ENCODE measurements at places on chromosomes 3 and 15.

DNA sequence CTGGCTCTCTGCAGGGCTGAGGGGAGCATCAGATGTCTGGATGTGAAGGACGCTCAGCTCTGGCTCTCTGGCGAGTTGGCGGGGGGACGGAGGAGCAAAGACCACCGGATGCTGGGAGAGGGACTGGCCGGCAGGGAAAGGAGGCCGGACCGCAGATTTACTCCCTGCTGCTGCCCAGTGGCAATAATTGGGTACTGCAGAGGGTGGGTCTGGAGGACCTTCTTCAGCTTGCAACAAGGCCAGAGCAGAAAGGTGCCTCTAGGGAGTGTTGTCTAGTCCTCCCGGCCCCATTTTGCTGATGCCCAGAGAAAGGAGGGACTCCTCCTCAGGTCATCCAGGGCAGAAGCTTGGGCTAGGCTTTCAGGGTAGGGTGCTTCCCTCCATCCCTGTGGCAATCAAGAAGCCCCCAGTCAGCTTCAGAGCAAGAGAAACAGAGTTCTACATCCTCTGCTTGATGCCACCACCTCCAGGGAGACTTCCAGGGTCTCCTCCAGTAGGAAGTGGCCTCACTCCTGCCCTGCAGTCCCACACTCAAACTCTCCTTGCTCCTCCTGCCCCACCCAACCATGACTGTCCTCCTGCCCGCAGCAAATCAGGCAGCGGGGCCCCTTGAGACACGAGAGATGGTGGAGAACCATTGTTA is 20.3 kb upstream of the CSPG4 start:
- DNase-seq, result peak; percentile 56

DNA sequence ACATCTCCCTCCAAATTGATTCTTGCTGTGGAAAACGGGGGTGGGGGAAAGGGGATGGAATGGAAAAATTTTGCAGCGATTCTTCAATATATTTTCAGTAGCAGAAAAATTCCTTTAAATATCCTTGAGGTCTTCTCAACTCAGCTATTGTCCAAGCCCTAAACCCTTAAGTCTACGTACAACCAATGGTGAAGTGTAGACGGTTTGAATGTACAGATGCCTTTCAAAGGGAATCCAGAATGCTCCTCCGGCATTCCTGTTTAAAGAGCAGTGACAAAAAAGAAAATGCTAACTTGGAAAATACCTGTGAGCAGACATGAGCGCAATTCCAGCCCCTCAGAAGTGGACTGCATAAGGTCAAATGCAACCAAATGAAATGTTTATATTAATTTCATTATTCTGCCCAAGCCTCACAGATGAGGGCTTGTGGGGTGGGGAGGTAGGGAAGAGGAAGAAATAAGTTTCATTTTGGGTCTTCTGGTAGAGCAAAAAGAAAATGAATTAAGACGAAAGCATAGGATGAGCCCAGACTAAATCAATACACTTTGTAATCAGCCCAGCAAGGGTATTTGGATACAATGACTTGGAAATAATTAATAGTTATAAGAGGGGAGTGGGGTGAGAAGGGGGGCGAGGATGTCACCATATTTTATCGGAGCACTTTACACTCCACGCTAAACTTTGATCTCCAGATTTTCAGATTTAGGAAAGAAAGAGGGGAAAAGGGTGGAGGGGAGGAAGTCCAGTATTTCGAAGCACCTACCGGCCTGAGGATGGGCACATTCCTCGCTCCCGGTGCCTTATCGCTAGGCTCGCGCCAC is 2.7 kb downstream of the FOXP1 start:
- no peak for DNase-seq

GRCh38 chr15:24676431-24676830 is 856 bp downstream of the NPAP1 start:
- no peak for DNase-seq

DNA sequence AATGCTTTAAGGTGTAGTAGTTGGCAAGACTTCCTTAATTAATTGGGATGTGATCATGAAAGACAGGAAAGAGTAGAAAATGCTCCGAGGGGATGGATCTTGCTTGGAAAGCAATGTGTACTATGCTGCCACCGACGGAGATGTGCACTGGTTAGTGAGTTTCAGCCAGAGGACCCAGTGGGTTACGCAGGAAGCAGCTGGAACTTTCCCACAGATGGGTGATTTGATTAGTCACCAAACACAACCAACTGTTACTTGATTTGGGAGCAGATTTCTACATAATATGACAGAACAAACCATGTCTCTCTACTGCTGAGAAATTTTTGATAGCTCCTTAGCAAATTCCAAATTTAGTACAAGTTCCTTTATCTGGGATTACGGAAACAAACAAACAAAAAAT is 245.4 kb upstream of the MCTP2 start:
- DNase-seq, result no peak

- DNase-seq, result no peak
Observed at GRCh38 chr3:138774529-138775253, 60.0 kb downstream of the PIK3CB start.

DNA sequence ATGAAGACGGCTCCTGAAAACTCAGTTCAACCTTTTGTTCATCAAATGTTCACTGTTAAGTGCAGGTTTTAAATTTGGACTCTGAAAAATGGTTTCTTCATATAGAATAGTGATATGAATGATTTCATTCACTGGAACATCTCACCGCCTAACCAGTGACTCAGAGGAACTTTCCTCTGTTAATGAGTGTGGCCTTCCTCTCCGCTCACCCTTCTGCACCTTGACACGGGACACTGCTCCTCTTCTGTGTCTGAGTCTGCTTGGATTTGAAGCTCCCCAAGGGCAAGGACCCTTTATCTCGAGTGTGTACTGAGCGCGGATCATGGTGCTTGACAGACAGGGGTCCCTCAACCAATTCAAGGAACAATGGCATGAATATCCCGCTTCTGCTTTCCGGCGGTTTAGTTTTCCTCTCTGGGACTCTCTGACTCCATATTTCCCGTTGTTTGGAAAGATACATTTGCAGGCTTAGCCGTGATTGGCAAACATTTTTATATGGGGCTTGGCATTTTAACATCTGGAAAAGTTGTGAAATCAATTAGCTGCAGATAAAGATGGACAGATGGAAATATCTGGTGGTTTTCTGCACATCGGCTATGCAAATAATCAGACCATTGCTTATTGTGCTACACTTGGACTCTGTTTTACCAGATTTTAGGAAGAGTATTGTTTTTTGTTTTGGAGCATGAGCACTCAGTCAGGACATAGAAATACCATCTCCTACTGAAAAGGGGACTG is 20.9 kb downstream of the KBTBD8 start:
- no peak for DNase-seq

- no peak for DNase-seq
Observed at GRCh38 chr15:82575335-82575734, 35.1 kb upstream of the RPS17 start.

- DNase-seq, result no peak
Observed at GRCh38 chr3:18732474-18732873, 307.3 kb upstream of the SATB1 start.

DNA sequence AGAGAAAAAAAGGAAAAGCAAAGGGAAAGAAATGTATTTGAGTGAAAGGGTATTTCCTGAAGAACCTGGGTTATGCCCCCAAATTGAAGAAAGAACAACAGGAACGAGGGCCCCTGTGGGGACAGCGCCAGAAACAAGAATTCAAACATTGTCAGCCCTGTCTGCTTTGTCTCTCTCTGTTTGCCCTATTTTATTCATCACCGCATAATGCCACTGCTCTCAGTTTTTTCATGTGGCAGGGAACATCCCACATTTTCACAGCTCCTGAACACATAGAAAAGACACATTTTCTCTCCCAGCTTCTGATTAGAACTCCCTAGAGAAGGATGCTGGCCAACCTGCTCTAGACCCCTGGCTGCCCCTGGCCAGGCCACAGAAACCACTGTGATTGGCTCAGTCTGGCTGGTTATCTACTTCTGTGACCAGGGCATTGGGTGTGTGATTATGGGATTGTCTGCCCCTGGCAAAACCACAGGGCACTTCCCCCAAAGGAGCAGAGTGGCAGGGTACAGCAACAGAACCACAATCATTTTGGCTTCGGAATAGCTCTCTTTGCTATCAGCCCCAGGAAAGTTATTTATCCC is 31.3 kb upstream of the CCDC54 start:
- no peak for DNase-seq

GRCh38 chr3:127488740-127489139 is 101.8 kb downstream of the TPRA1 start:
- no peak for DNase-seq

DNA sequence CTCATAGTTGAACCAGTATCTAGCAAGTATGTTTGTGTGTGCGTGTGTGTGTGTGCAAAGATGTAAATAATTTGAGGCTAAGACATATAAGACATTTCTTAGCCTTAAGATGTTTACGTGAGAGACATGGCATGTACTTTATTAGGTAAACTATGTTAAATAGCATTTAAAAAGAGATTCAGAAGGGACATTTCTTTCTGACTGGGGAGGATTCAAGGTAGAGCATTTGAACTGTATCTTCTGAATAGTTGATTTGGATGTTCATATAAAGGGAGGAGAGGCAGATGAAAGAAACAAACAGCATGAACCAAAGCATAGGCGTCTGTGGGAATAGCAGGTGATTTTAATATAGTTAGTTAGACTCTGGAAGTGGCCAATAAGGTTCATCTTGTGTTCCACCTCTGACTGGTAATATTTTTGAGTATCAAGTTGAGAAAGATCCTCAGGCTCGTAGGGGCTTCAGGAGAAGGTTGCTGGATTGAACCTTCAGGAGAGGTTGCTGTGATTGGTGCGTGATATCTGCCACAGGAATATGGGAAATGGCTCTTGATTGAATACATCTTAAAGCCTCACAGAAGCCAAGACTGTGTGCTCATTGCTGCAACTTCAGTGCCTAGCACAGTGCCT is 12.6 kb downstream of the NFKBIZ start:
- no peak for DNase-seq

DNA sequence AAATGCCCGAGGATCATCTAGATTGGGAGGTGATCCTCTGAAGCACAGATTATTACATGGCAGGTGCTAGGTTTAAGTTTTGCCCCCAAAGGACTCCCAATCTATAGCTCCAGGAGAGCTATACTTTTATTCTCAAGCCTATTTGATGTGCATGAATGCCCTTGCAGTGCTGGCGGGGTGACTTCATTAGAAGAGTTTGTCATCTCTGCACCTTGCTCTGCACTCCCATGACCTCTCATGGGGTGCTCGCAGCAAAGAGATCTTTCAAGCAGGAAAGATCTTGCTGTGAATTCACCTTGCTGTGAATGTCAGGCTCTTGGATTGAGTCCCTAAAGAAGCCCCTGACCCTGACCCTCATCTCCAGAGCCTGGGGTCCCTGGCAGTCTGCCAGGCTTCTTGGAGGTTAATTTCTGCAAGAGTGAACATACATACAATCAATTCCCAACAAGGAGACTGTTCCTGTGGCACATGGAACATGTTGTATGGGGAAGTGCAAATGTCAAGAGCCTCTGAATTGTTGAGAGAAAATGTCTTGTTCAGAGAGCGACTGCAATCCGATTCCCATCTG is 45.9 kb downstream of the FAM43A start:
- no peak for DNase-seq

- no peak for DNase-seq
Observed at GRCh38 chr15:101056366-101057334, 137.5 kb downstream of the LRRK1 start.

DNA sequence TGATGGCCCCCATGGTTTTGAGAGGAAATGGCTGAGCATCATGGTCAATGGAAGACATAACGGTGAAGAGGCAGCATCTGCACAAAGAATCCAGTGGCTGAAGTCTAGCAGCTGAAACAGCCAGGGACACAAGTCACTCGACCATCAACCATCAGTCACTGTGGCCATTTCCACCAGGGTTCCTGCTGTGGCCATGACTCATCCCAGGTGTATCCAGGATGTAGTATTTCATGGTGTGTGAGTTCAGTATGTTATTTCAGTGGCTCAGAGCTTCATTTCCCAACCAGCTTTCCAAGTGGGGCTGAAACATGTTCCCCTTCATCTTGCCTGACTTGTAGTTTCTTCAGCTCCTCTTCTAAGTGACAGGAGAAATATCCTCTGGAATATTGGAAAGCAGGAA is 47.8 kb upstream of the WNT5A start:
- DNase-seq, result no peak

DNA sequence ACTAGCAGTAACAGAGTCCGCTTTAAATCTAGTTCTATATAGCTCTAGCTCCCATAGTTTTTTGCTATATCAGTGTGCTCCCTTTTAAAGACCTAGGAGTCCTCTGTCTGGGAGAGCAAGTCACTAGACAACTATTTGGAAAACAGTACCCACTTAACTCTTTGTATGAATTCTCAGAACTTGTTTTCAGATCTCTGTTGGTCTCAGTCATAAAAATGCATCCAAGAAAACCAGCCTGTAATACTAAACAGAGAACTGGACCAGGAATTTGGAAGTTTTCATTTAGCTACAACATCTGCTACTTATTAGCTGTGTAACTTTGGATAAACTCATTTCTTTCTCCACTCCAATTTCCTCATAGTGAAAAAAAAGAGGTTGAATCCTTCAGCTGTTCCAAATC is 56.9 kb upstream of the C3orf49 start:
- no peak for DNase-seq

- DNase-seq, result no peak
Observed at GRCh38 chr3:38084334-38085310, 45.6 kb downstream of the DLEC1 start.

DNA sequence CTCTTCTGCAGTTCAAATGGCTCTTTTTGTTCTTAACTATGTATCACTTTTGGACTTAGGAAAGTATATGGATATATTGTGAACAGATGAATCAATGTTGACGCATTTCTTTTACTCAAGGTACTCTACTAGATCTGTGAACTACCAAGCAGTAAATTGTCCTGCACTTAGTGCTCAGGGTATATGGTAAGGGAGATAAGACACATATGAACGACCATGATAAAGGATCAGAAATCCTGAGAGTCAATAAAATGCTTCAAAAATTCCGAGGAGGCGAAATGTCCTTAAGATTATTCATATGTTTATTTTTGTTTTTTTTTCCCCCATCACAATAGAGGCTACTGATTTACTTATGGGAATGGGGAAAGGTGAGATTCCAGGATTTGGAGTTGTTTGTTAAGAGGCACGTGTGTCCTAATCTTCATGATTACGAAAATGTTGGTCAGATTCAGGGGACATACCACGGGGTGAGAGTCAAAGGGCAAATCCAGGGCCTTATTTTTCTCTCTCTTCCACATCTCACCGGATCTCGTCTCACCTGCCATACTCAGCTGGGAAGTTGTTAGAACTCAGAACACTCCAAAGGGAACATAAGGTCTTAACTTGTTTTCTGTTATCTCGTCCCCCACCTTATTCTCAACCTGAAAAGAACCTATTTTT is 475.1 kb upstream of the TBL1XR1 start:
- DNase-seq, result no peak

- no peak for DNase-seq
Observed at GRCh38 chr3:190076136-190076535, 44.6 kb downstream of the P3H2 start.

- no peak for DNase-seq
Observed at GRCh38 chr3:155739154-155739553, 5.7 kb downstream of the PLCH1 start.
